ENCODE measurements at places on chromosomes 3 and 15. TPM values are rescaled to one million over a fixed set of nuclear protein-coding genes. Genes with fewer than 3 reads are reported as not detected.

The ABHD14A gene
- 11.5 TPM for total RNA-seq

The ALDH1A3 gene
- total RNA-seq: not detected

The CSTA gene
- total RNA-seq: not detected

The CYP11A1 gene
- not detected for total RNA-seq

DNA sequence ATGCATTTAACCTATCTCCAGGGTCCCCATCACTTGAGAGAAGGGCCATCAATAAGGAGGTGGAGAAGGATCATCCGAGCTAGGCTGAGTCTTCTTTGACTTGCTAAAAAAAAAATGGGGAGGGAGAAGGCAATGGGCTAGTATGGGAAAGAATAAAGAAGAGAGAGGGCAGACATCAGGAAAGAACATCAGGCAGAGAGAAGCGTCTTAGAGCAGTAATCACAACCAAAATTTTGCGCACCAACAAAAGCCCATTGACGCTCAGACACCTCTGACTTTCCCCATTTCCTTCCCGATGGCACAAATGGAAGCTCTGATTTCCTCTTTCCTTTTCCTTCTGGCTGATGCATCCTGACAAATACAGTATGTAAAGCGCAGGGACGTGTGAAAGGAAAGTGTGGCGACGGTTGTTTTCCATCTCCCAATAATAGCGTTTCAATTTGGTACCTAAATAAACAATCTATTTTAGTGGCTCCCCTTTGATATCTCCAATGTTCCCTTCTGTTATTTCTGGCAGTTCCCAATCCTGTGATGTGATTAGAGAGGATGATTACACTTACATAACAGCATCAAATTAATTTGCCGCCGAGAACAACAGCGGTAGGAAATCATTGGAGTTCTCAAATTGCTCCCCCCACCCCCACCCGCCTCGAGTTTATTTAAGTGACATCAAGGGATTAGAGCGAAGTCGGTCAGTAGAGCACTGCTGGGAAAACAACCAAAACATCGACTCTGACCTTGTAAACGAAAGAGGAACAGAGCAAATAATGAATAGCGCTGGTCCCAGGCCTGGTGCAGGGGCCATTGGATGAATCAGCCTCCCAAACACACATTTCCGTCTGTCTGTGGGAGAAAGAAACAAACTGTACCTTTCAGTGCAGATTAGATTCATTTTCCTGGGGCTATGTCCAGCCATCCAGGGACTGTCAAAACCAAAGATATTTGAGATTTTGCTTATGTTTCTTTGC is 273.3 kb upstream of the ICE2 start:
- no peak overlapping the region for H3K4me3 ChIP-seq
- H3K36me3 ChIP-seq: no peaks in the 10 kb centered on the region
- no peak overlapping the region for H3K27ac ChIP-seq
- H3K4me1 ChIP-seq: no peaks in the 10 kb centered on the region
- H3K27me3 ChIP-seq: peaks cover 2% of the 10 kb centered on the region

GRCh38 chr3:16224325-16224724 is 40.4 kb downstream of the DPH3 start:
- peaks cover 3% of the 10 kb centered on the region for H3K27me3 ChIP-seq
- peaks cover 2% of the 10 kb centered on the region for H3K4me1 ChIP-seq
- H3K36me3 ChIP-seq: peaks cover 2% of the 10 kb centered on the region

- H3K27ac ChIP-seq: no peak overlapping the region
- H3K4me1 ChIP-seq: no peaks in the 10 kb centered on the region
- H3K4me3 ChIP-seq: no peak overlapping the region
- peaks cover 4% of the 10 kb centered on the region for H3K36me3 ChIP-seq
- DNase-seq: no peak
Measured at GRCh38 chr15:25176991-25177954, 222.5 kb downstream of the SNRPN start.

DNA sequence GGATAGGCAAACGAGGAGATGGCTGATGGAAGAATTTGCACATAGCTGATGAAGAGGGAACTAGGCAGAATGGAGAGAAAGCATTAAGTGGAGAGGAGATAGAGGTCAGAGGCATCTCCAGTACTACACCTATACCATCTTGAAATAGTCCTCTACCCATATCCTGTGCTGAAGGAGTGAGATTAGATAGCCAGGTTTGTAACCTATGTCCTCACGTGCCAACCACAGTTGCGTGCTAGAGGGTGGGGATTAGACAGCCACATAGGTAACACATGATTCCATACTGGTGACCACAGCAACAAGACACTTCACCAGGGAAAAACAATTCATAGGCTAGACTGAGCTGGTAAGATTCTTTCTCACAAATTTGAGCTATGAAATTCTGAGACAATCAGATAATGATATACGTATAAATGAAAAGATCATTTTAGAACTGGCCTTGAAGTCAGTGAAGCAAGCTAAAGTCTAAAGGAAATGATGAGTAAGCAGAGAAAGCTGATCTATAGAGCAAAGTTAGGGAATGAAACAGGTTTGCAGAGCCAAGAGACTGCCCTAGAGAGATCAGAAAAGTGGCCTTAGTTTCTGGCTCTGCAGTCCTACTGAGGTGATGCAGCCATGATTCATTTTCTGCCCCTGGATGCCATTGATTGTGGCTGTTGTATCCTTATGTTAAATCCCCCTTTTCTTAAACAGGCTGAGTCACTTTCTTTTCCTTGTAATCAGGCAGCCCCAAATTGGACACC is 17.7 kb downstream of the MYNN start:
- H3K36me3 ChIP-seq: peaks cover 38% of the 10 kb centered on the region
- H3K27me3 ChIP-seq: no peaks in the 10 kb centered on the region
- H3K4me3 ChIP-seq: no peak overlapping the region
- peaks cover 13% of the 10 kb centered on the region for H3K4me1 ChIP-seq

- H3K27ac ChIP-seq: no peak overlapping the region
- no peak overlapping the region for H3K4me3 ChIP-seq
- no peaks in the 10 kb centered on the region for H3K36me3 ChIP-seq
- DNase-seq: no peak
Measured at GRCh38 chr3:35659768-35660167, 20.4 kb downstream of the ARPP21 start.

DNA sequence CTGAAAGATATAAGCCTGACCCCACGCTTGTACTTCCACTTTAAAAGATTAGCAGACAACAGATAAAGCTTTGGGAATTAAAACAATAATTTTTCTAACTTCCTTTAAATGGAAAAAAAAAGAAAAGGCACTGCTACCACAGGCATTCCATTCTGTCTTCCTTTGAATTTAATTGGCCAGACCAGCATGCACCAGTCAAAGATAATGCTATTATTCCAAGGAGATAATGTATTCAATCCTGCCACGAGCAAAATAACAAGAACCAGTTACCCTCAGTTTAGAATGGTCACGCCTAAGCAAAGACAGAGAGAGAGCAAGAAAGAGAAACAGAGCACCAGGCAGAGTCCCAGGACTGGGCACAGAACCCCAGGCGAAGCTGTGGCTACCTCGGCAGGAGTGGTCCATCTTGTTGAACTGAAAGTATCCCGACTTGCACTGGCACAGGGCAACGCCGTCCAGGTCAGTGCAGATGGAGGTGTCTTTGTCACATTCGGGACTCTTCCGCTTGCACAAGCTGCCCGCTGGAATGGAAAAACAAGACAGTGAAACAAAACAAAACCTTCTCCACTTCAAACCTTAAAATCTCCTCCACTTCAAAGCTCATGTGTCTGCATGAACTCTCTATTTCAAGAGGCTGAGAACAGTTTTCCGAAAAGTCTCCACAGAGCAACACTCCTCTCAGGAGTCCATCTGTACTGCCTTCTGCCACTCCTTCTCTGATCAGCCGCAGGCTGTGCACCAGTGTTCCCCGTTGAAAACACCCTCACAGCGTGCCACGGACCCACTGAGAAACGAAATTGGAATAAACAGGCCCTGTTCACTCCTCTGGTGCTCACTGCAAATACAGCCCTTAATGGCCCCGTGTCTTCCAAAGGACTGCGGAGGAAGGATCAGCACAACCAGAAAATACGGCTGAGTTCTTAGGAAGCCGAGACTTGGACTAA is 58.2 kb downstream of the HEG1 start:
- no peaks in the 10 kb centered on the region for H3K27me3 ChIP-seq
- DNase-seq: no peak
- H3K27ac ChIP-seq: no peak overlapping the region
